ENCODE measurements at places on chromosomes 4 and X. TPM values are rescaled to one million over a fixed set of nuclear protein-coding genes. Genes with fewer than 3 reads are reported as not detected.

DNA sequence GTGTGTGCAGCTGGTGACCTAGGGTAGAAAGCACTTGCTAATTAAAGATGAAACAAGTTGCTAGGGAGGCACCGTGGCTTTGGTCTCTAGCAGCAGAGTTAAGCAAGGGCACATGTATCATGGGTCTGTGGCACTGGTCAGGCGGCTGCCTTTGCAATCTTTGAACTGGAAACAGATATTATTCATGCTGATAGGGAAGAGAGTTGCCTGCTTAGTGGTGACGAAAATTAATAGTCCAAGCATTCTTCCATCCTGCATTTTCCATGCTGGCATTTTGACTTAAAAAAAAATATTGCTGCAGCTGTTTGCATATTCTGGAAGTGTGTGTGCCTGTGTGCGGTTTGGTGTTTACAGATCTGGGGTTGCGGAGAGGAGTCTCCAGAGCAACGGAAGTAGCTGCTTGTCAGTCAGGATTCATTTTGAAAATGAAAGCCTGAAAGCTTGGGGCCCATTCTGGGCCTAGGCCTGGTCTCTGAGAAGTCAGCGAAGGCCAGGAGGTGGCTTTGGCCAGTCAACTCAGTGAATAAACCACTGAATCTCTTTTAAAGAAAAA, 2.3 kb upstream of the SOWAHD start:
- H3K4me1 ChIP-seq = no peaks in the 10 kb centered on the region
- H3K36me3 ChIP-seq = no peaks in the 10 kb centered on the region
- no peak for DNase-seq
- no peak overlapping the region for H3K4me3 ChIP-seq

GRCh38 chrX:12138361-12139313, at the start of gene FRMPD4:
TSS of gene FRMPD4 (plus strand) at chrX:12138473. CDS start at chrX:12138972, 499 bp downstream.
- no peaks in the 10 kb centered on the region for H3K4me1 ChIP-seq
- no peaks in the 10 kb centered on the region for H3K27me3 ChIP-seq
- no peaks in the 10 kb centered on the region for H3K36me3 ChIP-seq

DNA sequence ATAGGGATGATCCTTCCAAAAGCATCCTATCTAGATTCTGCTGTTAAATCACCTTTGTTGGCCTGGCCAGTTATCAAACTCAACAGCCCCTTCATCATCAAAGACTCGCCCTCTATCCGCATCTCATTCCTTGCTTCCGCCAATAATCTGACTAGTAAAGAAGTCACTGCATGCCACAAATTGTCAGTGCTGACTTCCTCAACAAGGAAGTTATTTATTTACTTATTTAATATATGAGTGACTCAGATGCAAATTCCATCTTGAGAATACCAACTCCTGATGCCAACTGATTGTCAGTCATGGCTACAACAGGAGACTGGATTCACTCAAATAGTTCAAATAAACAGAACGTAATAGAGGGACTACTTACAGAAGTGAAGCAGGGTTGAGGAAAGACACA, 283.8 kb downstream of the TRIML1 start:
- no peak overlapping the region for H3K4me3 ChIP-seq
- no peak overlapping the region for H3K27ac ChIP-seq
- no peaks in the 10 kb centered on the region for H3K27me3 ChIP-seq
- H3K4me1 ChIP-seq = no peaks in the 10 kb centered on the region
- no peaks in the 10 kb centered on the region for H3K36me3 ChIP-seq

DNA sequence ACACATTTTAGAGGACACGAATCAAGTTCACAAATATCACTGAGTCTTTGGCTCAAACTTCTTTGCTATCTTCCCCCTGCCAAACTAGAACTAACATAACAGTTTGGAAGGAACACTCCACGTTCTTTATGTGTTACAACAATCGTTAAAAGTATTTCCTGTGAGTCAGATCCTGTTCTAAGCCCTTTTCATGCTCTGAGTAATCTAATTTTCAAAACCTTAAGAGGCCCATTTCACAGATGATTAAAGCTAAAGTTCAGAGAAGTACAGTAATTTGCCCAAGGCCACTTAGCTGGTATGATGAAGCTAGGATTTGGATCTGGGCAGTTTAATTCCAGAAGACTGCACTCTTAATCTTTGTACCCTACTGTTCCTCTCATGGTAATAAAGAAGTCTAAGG, 854.4 kb upstream of the INTU start:
- no peaks in the 10 kb centered on the region for H3K36me3 ChIP-seq
- no peak overlapping the region for H3K4me3 ChIP-seq
- no peak for DNase-seq
- H3K27me3 ChIP-seq = no peaks in the 10 kb centered on the region
- no peaks in the 10 kb centered on the region for H3K4me1 ChIP-seq

GRCh38 chr4:140963883-140964282, 169.4 kb downstream of the RNF150 start:
- no peak overlapping the region for H3K4me3 ChIP-seq
- no peak for DNase-seq
- H3K4me1 ChIP-seq = no peaks in the 10 kb centered on the region

DNA sequence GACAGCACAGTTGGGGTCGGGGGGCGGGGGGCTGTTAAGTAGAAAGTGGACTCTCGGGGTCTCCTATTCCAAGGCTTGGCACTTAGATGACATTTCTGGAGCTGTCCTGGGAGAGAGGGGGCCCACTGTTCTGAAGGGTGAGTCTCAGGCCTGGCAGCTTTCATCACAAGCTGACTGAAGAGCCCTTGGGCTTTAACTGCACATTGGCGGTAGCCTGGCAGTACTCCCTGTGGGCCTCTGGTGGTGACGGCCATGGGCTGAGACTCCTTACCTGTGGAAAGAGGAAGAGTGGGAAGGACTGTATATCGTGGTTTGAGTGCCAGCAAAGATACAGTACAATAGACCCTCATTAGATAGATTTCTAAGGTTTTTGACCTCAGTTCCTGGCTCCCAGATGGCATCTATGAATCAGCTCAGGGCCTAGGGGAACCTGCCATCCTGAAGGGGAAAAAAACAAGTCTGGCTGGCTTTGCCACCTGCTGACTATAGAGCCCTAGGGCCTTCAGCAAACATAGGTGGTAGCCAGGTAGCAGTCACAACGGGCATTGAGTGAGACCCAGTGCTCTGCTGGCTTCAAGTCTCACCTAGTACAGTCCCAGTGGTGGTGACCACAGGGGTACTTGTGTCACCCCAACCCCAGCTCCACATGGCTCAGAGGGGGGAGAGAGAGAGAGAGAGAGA, 87.9 kb downstream of the ANKRD17 start:
- H3K4me1 ChIP-seq = no peaks in the 10 kb centered on the region
- H3K27me3 ChIP-seq = no peaks in the 10 kb centered on the region
- no peak overlapping the region for H3K27ac ChIP-seq
- peaks cover 6% of the 10 kb centered on the region for H3K36me3 ChIP-seq

- H3K36me3 ChIP-seq = no peaks in the 10 kb centered on the region
- H3K4me1 ChIP-seq = no peaks in the 10 kb centered on the region
- H3K27me3 ChIP-seq = no peaks in the 10 kb centered on the region
Observed at GRCh38 chr4:159444678-159445077, 341.8 kb downstream of the RAPGEF2 start.

DNA sequence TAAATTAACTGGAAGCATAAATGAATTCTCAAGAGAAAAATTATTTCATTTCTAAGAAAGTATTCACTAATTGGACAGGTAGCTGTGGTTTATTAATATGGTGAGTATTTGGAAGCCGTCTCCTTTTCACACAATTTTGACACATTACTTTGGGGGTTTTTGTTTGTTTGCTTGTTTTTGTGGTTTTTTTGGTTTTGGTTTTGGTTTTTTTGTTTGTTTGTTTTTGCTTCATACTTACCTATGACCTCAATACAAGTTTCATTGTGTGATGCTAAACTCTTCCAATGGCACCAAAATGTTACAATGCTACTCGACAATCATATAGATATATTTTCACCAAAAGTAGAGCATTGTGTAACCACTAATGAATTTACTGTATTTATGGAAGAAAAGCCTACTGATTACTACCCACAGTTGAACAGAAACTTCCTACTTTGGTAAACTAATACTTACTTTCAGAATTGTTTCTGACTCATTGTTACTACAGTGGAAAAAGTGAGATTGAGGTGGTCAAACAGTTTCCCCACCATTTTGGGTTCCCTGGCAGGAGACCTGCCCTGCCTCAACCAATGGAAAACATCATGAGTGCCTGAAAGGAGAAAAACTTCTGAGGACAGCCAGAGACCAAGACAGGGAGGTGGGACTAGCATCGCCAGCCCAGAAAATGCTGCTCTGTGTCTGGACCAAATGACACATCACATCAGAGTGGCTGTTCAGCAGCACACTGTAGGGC, 443.1 kb downstream of the HNRNPD start:
- no peak overlapping the region for H3K4me3 ChIP-seq
- no peak for DNase-seq
- H3K36me3 ChIP-seq = no peaks in the 10 kb centered on the region
- no peaks in the 10 kb centered on the region for H3K4me1 ChIP-seq

- H3K36me3 ChIP-seq = no peaks in the 10 kb centered on the region
- no peaks in the 10 kb centered on the region for H3K27me3 ChIP-seq
- DNase-seq = no peak
- H3K27ac ChIP-seq = no peak overlapping the region
Observed at GRCh38 chr4:136637071-136637777, 895.1 kb downstream of the PCDH18 start.

- H3K36me3 ChIP-seq = no peaks in the 10 kb centered on the region
- no peaks in the 10 kb centered on the region for H3K4me1 ChIP-seq
- H3K4me3 ChIP-seq = no peak overlapping the region
- no peak for DNase-seq
Observed at GRCh38 chr4:157315968-157316367, 95.4 kb downstream of the GRIA2 start.

- no peak overlapping the region for H3K4me3 ChIP-seq
- H3K4me1 ChIP-seq = no peaks in the 10 kb centered on the region
- DNase-seq = no peak
- no peaks in the 10 kb centered on the region for H3K36me3 ChIP-seq
Observed at GRCh38 chrX:16251782-16252181, 84.5 kb downstream of the MAGEB17 start.

GRCh38 chrX:115060013-115060412, 42.6 kb upstream of the IL13RA2 start:
- H3K4me3 ChIP-seq = no peak overlapping the region
- no peaks in the 10 kb centered on the region for H3K27me3 ChIP-seq
- no peak for DNase-seq
- no peaks in the 10 kb centered on the region for H3K4me1 ChIP-seq
- no peaks in the 10 kb centered on the region for H3K36me3 ChIP-seq

DNA sequence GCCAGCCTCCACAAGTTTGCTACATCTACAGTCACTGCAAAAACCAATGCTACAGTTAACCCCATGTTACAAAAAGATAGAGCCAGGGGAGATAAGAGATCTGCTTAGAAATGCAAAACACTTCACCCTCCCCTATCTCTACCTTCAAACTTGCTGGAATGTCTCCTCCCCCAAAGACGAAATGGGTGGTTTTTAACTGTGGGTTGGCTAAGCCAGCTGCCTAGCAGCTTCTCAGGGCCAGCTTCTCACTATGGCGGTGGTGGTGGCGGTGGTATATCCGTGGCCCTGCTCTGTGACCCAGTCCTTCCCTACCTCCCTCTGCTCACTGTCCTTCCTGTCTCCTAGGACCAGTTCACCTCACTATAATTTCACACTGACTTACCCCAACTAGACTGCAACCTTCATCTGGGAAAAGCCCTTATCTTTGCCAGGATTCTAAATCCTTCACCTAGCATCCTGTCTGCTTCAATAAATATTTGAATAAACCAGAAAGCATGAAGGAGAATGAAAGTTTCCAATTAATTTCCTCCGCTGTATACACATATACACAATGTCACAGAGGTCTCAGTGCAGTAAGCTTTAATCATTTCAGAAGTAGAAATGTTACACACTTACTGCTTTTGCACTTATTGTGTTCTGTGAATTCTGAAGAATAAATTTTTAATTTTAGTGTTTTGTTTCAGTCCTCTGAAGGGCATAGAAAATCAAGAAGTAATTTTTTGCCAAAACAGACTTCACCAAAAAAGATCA, 46.3 kb downstream of the SH3KBP1 start:
- DNase-seq = no peak
- no peaks in the 10 kb centered on the region for H3K4me1 ChIP-seq
- H3K4me3 ChIP-seq = no peak overlapping the region
- no peaks in the 10 kb centered on the region for H3K27me3 ChIP-seq
- no peaks in the 10 kb centered on the region for H3K36me3 ChIP-seq

DNA sequence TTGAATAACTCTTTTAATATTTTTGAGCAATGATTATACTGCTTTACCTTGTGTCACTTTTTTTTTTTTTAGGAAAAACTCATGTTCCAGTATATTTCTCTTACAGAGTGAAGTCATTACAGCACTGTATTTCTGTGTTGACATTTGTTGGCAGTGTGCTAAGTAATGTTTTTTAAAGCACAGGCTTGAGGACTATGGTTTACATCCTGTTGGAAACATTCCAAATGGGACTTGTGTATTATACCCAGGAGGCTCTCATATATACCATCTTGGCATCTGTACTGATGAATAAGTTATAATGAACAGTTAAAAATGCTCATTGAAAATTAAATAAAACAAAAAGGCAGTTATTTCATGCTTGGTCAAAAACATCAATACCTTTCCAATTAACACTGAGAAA, 33.8 kb downstream of the CEP44 start:
- H3K27me3 ChIP-seq = no peaks in the 10 kb centered on the region
- H3K4me3 ChIP-seq = no peak overlapping the region
- DNase-seq = no peak

DNA sequence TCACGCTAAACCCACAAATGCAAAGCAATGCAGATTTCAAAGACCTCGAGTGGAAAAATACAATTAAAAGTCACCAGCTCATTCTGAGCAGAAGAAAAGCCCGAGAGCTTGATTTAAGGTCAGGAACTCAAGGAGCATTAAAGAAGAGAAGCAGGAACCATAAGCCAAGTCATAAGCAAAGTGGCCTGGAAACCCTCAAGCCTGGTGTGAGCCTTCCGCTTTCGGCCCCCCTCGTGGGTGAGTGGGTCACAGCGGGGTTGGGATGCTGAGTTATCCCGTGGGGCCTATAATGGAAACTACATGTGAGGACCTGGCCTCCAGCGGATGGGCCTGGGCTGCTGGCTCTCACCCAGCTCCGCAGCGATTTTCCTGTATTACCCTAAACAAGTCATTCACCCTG, 504.3 kb downstream of the RAB28 start:
- H3K36me3 ChIP-seq = no peaks in the 10 kb centered on the region
- H3K27ac ChIP-seq = no peak overlapping the region
- H3K4me3 ChIP-seq = no peak overlapping the region
- H3K27me3 ChIP-seq = no peaks in the 10 kb centered on the region
- H3K4me1 ChIP-seq = no peaks in the 10 kb centered on the region

DNA sequence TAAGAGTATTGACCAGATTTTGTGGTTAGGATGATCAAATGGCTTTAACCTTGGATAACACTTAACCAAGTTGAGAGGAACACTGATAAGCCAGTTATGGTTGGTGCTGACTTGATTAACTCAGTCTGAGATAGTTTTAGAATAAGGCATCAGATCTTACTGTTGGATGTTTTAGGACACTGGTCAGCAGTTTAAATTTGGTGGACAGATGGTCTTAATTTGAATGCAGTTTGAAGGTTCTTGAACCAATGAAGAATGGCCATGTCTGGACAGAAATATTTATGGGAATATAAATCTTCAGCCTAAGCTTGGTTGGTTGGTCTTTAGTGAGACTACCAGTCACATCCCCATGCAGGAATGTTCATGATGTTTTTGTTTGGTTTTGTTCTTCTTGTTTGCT, 2.6 kb upstream of the GIMD1 start:
- H3K36me3 ChIP-seq = no peaks in the 10 kb centered on the region
- H3K27ac ChIP-seq = no peak overlapping the region
- no peak for DNase-seq
- no peak overlapping the region for H3K4me3 ChIP-seq
- no peaks in the 10 kb centered on the region for H3K27me3 ChIP-seq

CPEB2 gene
- 9.6 TPM for total RNA-seq

CT55 gene
- total RNA-seq = not detected

SAGE1 gene
- not detected for total RNA-seq

TFE3 gene
- total RNA-seq = 14.9 TPM

DDX60 gene
- total RNA-seq = 12.0 TPM

ADGRG2 gene
- total RNA-seq = 1.4 TPM

ATP2B3 gene
- total RNA-seq = not detected
